Calu3 (cell line): ENCODE measurements at places on chromosomes 1 and 21. TPM values are rescaled to one million over a fixed set of nuclear protein-coding genes. Genes with fewer than 3 reads are reported as not detected.

DNA sequence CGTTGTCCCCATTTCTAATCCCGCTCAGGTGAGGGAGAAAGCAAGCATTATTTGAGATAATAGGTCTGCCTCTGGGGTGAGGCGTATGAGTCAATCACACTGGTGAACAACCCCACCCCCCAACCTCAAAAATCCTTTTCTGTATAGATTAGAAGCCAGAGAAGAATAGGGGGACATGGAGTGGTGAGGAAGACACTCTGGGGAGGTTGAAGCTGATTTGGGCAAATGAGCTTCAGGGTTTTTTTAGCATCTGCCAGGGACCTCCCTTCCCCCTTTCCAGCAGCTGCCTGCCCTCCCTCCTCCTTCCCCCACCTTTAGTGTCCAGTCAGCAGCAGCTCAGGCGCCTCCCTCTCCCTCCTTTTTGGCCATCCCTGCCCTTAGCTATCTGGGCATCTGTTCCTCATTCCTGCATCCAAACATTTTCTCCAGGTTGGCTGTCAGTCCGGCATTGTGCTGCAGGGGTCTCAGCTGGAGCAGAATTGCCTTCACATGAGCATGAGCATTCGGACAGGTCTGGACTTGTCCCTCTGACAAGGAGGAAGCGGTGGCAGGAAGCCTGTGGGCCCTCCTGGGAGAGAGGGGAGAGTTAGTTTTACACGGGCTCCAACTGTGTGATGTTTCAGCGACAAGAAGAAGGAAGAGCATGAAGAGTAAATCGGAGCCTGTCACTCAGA, 30.8 kb upstream of the PTGFRN start:
- no peaks in the 10 kb centered on the region for H3K27me3 ChIP-seq
- no peak for DNase-seq
- no peak overlapping the region for H3K4me3 ChIP-seq
- H3K36me3 ChIP-seq, result no peaks in the 10 kb centered on the region

Gene CFH
- total RNA-seq, result 26.1 and 43.9 TPM in 2 replicates

Gene SYDE2
- 8.3 and 10.4 TPM in 2 replicates for total RNA-seq

Gene FCMR
- 0.86 and 1.1 TPM in 2 replicates for total RNA-seq

DNA sequence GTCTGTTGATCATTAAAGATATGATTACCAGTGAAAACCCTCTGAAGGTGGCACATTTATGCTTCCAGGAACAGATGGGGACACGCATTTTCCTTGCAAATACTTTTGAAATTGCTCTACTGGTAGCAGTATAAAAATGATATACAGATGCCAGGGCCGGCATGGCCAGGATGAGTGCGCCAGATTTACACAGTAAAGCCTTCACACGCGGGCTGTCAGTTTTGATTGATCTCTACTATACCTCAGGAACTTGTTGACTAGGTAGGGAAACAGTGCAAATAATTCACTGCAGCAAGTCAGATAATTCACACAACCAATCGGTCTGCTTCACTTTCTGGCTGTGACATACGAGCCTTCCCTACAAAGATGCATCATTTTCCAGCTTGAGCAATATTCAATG, 123.2 kb upstream of the BARHL2 start:
- no peak overlapping the region for H3K4me3 ChIP-seq
- DNase-seq, result no peak
- no peak overlapping the region for H3K27ac ChIP-seq
- H3K4me1 ChIP-seq, result no peaks in the 10 kb centered on the region
- H3K27me3 ChIP-seq, result peaks cover 58% of the 10 kb centered on the region

GRCh38 chr1:219924342-219924741, 4.0 kb downstream of the SLC30A10 start:
- no peak overlapping the region for H3K4me3 ChIP-seq
- H3K27ac ChIP-seq, result no peak overlapping the region
- H3K27me3 ChIP-seq, result peaks cover 23% of the 10 kb centered on the region
- peaks cover 18% of the 10 kb centered on the region for H3K36me3 ChIP-seq
- no peak for DNase-seq

GRCh38 chr1:166080277-166080966, 86.4 kb downstream of the FAM78B start:
- no peaks in the 10 kb centered on the region for H3K4me1 ChIP-seq
- no peak for DNase-seq
- H3K27ac ChIP-seq, result no peak overlapping the region
- no peak overlapping the region for H3K4me3 ChIP-seq
- H3K36me3 ChIP-seq, result no peaks in the 10 kb centered on the region
- H3K27me3 ChIP-seq, result no peaks in the 10 kb centered on the region

DNA sequence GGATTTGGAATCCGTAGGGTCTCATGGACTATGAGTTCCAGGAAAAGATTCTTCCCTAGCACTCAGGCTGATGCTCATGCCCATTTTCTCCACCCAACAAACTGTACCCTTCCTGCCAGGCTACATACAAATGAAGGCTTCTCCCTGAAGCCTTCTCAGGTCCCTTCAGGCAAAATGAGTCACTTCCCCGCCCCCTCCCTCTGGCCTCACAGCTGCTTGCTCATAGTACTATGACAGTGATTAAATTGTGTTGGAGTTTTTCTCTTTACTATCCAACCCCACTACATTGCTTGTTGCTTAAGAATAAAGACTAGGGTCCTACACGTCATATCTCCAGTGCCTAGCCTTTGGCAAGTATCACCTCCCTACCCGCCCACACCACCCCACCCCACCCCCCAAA, 207.6 kb upstream of the NFIA start:
- H3K36me3 ChIP-seq, result no peaks in the 10 kb centered on the region
- no peak overlapping the region for H3K4me3 ChIP-seq
- peak; percentile 17 for DNase-seq

Gene CLCA2
- not detected in 2 replicates for total RNA-seq

Gene NPHS2
- total RNA-seq, result not detected in 2 replicates

GRCh38 chr1:156090840-156091188, 8.5 kb upstream of the MEX3A start:
- H3K4me1 ChIP-seq, result peaks cover 47% of the 10 kb centered on the region
- peak; percentile 94 for DNase-seq
- no peak overlapping the region for H3K27ac ChIP-seq
- H3K36me3 ChIP-seq, result peaks cover 20% of the 10 kb centered on the region

- no peak for DNase-seq
- no peaks in the 10 kb centered on the region for H3K27me3 ChIP-seq
- no peak overlapping the region for H3K27ac ChIP-seq
- H3K36me3 ChIP-seq, result no peaks in the 10 kb centered on the region
These were observed 197.6 kb upstream of the ADAMTS5 start for GRCh38 chr21:27164208-27165177.

Gene FAM72B
- 9.6 and 9.8 TPM in 2 replicates for total RNA-seq

DNA sequence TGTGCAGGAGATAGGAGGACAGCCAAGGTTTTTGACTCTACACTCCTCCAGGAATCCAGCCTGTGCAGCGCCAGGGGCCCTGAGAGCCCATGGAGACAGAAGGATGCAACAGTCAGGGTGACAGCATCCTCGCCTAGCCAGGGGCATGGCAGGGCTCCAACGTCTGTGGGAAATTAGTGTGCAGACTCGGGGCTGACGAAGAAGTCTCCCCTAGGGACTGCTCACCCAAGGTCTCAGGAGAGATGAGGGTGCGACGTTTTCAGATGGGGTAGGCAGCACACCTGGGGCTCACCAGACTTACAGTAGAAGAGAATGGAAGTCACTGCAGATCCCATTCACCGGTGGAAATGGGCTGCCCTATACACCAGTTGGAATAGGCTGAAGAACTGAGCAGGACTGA, 241.7 kb downstream of the SETD4 start:
- DNase-seq, result no peak
- H3K4me3 ChIP-seq, result no peak overlapping the region
- no peaks in the 10 kb centered on the region for H3K27me3 ChIP-seq
- H3K4me1 ChIP-seq, result no peaks in the 10 kb centered on the region
- H3K27ac ChIP-seq, result no peak overlapping the region

DNA sequence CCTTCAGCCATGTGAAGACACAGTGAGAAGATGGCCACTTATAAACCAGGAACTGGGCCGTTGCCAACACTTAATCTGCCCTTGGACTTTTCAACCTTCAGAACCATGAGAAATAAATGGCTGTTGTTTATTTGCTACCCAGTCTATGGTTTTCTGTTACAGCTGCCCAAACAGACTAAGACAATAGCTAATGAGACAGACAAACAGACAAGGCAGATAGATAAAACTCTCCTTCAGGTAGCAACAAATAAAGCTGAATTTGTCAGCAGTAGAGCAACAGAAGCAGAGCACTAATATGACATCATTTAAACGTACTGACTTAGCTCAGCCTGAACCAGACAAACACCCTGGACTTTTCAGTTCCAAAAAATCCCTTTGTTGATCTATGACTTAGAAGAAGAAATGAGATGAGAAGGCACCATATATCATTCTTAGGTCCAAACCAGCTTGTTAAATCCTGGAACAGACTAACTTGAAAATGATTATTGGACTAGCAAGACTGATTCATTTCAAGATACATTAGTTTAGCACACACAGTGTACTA, 27.0 kb downstream of the ZZZ3 start:
- no peak for DNase-seq
- no peaks in the 10 kb centered on the region for H3K27me3 ChIP-seq
- H3K27ac ChIP-seq, result no peak overlapping the region
- peaks cover 8% of the 10 kb centered on the region for H3K4me1 ChIP-seq
- no peak overlapping the region for H3K4me3 ChIP-seq

DNA sequence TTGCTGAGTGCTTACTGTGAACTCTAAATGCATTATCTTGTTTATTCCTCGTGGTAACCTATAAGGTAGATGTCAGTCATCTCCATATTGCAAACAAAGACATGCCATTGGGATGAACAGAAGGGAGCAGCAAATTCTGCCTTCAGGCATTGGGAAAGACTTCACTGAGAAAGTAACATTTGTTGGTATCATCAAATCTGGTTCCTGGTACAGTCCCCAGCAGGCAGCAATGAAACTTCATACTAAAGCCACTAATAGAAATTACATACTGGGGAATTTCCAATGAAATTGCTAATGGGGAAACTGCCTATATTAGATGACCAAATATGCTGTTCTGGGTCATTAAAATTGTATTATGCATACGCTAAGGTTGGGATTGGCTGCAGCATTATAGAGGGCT, 47.3 kb upstream of the ST6GALNAC5 start:
- no peak overlapping the region for H3K27ac ChIP-seq
- H3K4me3 ChIP-seq, result no peak overlapping the region
- no peaks in the 10 kb centered on the region for H3K27me3 ChIP-seq
- no peaks in the 10 kb centered on the region for H3K36me3 ChIP-seq

Gene GRIK3
- total RNA-seq, result not detected in 2 replicates

GRCh38 chr1:55045430-55045829, 6.1 kb downstream of the PCSK9 start:
- H3K4me3 ChIP-seq, result no peak overlapping the region
- H3K27ac ChIP-seq, result no peak overlapping the region
- DNase-seq, result no peak
- H3K36me3 ChIP-seq, result peaks cover 23% of the 10 kb centered on the region
- peaks cover 19% of the 10 kb centered on the region for H3K4me1 ChIP-seq

GRCh38 chr1:40710581-40711315, 19.2 kb downstream of the NFYC start:
- H3K4me3 ChIP-seq, result peak overlapping the region; percentile 86
- no peak for DNase-seq
- peaks cover 30% of the 10 kb centered on the region for H3K36me3 ChIP-seq
- peak overlapping the region; percentile 69 for H3K27ac ChIP-seq
- peaks cover 36% of the 10 kb centered on the region for H3K4me1 ChIP-seq

DNA sequence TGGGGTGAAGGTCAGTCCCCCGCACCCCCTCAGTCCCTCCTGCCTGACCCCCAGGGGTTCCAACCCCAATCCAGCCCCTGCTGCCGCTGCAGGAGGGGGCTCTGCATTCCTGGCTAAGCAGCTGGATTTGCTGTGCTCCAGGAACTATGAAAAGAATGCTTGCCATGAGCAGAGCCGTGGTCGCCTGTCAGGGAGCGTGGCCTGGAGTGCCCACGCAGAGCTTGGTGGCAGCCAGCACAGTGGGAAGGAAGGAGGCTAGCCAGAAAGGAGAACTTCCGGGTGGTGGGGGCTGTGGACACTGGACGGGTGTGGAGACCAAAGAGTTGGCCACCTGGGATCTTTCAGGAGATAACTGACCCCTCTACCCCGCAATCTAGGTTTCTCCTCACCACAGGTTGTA, 5.6 kb downstream of the COL8A2 start:
- no peaks in the 10 kb centered on the region for H3K4me1 ChIP-seq
- H3K4me3 ChIP-seq, result no peak overlapping the region
- H3K36me3 ChIP-seq, result no peaks in the 10 kb centered on the region

Gene LRRN2
- not detected in 2 replicates for total RNA-seq

Gene OVAAL
- not detected in 2 replicates for total RNA-seq
